ENCODE measurements at places on chromosomes 11 and 22.

DNA sequence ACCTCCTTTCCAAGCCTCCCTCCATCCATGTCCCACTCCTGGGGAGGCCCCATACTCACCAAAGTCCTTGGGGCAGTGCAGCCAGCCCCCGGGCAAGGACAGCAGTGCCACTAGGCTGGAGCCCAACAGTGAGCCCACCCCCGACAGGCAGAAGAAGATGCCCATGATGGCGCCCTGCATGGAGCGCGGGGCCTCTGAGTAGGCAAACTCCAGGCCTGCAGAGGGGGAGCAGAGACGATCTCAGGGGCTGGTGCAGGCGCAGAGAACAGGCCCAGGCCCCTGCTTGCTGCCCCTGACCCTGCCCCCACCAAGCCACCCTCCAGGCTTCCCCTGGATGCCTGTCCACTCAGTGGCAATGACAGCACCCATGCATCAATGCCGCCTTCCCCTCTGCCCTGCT is 13.6 kb downstream of the TMEM132A start:
- DNase-seq, result no peak

DNA sequence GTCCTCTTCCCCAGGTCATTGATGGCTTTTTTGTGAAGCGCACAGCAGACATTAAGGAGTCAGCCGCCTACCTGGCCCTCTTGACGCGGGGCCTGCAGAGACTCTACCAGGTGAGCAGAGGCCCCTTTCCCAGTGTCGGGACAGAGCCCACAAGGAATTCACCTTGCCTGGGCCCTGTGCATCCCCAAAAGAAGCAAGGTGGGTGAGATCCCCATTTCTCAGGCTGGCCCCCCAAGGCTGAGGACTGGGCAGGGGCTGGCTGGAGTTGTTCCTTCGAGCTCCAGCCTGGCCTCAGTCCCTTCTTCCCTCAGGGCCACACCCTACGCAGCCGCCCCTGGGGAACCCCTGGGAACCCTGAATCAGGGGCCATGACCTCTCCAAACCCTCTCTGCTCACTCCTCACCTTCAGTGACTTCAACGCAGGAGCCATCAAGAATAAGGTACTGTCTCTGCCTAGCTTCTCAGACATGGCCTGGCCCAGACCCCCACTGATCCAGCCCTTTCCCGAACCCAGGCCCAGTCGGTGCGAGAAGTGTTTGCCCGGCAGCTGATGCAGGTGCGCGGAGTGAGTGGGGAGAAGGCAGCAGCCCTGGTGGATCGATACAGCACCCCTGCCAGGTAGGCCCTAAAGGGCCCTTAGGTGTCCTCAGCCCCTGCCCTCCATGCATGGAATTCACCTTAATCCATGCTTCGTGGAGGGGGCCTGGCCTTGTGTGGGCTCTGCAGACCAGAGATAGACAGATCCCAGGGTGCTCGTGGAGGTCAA is 4.7 kb downstream of the MUS81 start:
- DNase-seq, result no peak

DNA sequence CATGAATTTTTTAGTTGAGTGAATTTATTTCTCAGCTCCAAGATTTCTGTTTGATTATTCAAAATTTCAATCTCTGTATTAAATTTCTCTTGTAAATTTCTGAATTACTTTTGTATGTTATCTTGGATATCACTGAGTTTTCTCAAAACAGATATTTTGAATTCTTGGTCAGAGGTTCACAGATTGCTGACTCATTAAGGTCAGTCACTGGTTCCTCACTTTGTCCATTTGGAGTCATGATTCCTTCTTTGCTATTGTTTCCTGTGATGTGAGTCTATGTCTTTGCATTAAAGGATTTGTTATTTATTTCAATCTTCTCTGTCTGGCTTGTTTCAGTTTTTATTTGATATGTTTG is 10.2 kb upstream of the IL17RA start:
- no peak for DNase-seq

DNA sequence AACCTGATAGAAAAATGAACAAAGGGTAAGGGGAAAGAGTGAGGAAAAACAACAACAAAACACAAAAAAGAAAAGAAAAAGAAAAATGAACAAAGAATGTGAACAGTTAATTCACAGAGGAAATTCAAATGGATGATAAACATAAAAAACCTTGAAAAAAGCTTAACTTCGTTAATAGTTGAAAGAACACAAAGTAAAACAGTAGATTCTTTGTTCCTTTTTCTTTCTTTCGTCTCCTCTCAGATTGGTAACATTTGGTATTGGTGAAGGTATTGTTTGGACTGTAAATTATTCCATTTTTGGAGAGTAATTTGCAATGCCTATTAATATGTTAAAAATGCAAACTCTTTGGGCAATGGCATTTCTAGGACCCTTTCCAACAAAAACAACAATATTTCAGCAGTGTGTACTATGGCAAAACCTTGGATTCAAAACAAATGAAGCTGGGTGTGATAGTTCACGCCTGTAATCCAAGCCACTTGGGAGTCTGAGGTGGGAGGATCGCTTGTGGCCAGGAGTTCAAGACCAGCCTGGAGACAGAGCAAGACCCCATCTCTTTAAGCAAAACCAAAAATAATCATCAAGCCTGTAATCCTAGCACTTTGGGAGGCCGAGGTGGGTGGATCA is 3.3 kb upstream of the BACE1 start:
- DNase-seq, result no peak

GRCh38 chr22:20834206-20834605 is 24.4 kb downstream of the PI4KA start:
- no peak for DNase-seq

DNA sequence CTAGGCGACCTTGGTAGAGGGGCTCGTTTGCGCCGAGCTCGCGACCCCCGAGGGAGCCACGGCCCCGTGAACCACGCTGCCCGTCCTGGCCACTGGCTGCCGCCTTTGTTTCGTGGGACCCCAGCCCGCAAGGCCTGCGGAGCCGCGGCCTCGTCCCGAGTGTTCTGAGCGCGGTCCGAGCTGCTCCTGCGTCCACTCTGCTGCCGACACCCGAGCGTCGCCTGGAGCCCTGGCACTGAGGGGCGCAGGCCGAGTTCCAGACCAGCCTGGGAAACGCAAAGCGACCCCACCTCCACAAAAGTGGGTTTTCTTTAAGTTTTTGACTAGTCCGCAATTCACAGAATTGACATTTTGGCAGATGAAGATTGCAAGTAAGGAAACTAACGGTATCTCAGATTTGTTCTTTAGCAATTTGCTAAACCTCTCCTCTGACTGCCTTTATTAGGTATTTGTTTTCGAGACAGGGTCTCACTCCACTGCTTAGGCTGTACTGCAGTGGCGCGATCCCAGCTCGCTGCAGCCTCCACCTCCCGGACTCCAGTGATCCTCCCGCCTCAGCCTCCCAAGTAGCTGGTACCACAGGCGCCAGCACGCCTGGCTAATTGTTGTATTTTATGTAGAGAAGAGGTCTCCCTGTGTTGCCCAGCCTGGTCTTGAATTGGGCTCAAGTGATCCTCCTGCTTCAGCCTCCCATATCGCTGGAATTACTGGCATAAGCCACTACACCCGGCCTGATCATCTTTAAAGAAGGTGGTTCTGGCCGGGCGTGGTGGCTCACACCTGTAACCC is 879 bp upstream of the RNH1 start:
- no peak for DNase-seq

GRCh38 chr11:57321388-57322255 is 3.1 kb downstream of the TNKS1BP1 start:
- no peak for DNase-seq

DNA sequence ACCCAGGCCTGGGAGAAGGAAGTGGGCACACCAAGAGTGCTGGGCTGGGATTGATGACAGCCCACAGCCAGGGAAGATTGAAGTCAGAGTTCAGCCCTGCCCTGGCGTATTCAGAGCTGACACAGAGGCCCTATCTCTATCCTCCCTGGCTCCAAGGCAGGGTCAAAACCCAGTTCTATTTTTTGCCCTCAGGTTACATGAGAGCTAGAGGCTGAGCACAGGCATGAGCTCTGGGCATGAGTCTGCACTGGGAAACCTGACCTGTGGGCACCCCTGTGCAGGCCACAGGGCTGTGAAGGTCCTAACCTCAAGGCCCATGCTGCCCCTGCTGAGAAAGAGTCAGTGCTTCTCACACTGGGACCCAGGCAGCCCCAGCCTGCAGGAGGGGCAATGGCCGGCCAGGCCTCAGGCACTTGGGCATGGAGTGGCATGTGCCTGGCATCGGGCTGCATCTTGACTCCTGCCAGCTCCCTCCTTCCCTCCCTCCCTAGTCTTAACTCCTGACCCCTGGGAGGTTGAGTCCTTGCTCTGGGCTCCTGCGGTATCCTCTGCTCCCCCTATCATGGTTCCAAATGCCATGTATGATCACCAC is 5.4 kb downstream of the SLC35E4 start:
- DNase-seq, result no peak

- no peak for DNase-seq
Measured at GRCh38 chr22:32236970-32237369, 18.2 kb downstream of the SLC5A4 start.

DNA sequence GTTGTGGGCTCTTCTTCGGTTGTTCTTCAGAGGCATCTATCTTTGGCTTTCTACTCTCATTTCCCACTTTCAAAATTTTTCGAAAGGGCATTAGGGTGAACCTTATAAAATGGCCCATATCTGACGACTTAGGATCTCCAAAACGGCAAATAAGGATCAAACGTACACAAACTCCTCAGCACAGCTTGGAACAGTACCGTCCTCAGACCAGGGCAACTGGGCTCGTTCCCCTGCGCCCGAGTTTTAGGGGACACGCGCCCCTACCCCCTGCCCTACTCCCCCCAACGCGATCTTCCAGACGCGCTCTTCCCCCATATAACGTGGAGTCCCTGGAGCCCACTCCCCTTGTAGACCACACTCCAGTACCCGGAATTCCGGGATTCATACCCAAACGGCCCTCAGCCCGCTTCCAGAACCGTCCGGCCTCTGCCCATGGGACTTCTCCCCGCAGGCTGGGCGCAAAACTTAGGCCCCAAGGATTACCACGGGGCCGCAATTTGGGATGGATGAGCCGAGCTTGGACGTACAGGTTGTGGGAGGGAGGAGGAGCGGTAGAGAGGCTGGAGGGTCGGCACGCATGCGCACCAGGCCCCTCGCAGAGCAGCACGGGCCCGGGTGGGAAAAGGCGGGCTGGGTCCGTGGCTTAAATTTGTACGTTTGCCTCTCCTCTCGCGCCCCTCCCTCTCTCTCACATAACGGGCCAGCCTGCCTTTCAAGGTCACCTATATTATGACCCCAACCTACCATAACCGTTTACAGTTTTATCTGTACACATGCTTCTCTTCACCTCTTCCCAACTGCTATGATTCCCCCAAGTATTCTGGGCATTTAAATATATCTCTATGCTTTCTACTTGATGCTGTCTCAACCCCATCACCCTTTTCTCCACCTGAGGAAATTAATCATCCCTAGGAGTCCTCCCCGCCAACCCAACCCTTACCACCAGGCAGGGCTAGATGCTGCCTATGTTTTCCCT is 3.4 kb downstream of the CCDC89 start:
- DNase-seq, result peak; percentile 48

DNA sequence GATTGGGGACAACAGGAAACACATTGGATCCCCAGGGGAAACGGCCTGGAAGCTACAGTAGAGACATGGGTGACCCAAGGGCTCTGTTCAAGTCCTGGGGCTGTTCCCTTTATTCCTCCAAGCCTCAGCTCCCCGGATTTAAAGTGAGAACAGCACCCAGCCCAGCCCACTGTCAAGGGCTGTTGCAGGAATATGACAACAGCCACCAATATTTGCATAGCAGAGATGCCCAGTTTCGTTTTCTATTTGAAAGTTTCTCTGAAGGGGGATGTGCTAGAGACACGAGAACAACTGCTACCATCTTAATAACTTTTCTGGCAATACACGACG is 81.1 kb upstream of the WNT7B start:
- peak; percentile 33 for DNase-seq

GRCh38 chr11:63277345-63277943 is 34.0 kb upstream of the SLC22A25 start:
- DNase-seq, result no peak

DNA sequence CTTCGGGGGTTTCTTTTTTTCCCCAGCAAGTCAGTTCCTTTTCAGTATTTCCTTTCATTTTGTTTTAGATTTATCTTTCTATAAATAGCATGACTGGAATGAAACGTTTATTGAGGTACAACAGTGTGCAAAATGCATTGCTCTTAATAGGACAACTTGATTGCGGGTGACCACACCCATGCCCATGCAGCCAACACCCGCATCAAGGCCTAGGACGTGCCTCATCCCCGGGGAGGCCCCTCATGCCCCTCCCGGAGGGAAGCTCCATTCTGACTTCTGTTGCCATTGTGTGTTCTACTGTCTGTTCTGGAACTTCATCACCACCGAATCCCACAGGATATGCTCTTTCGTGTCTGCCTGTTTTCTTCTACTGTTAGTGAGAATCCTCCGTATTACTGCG is 82.2 kb downstream of the RPS6KA4 start:
- DNase-seq, result no peak

DNA sequence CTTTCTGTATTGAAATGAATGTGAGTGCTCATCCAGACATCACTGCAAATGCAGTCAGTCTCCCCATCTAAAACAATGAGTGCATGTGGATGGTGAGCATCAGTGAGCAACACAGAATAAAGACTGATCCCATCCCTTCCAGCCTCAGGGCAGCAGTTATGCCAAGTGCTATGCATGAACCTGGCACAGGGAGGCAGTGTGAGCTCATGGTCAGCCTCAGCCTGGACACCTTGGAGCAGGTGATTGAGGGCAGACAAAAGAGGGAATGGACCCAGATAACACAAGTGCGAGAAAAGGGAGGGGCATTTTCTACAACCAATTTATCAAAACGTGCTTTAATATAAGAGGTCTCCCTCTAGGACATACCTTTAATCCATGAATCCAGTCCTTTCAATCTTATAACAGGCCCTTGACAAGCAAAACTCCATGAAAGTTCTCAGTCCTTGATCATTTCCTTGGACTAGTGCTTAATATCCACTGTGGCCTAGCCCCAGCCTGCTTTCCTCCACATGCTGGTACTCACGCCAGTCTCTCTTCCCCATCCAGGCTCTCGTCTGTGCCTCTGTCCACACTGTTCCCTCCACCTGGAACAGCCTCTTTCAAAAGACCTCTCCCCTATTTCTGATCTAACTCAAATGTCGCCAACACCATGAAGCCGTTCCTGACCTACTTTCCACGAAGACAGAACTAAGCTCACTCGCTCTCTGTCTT is 50.5 kb upstream of the LRRC55 start:
- no peak for DNase-seq

DNA sequence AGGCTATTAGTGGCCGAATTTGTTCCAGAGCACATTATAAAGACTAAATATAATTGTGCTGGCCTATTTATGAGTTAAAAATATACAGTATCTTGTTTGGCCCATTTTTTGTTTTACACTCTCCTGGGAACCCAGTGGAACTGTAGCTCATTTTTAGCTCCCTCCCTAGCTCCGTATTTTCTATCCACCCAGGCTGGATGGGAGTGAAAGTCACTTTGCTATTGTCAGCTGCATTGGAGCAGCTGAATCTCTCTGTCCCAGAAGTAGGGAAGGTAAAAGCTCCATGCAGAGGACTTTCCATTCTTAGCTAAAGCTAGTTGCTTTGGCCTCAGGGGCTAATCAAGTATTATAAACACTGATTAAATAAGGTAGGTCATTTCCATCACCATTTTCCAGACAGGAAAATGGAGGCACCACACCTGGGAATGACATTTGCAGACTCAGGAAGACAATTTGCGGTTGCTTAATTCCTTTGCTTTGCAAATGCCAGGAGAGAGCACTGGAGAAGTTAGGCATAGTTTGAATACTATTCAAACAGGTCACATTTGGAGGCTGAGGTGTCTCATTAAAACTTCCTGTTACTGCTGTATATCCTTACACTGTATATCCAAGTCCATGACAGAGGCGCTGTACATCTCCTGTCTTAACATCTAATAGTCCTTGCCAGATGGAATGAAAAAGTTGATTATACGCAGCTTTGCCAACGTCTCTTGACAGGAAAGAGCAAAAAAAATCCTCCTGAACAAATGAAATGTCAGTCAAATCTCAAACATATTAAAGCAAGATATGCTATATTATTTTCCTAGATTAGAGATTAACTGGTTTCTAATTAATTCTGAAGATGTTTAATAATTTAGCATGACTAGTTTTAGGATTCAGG is 338.1 kb upstream of the KIRREL3 start:
- DNase-seq, result no peak

Measured in stimulated activated naive CD4-positive, alpha-beta T cell treated with Interleukin-2 at 50 U/mL for 16 hours (primary cell).